ENCODE measurements at places on chromosomes 3 and 15.

DNA sequence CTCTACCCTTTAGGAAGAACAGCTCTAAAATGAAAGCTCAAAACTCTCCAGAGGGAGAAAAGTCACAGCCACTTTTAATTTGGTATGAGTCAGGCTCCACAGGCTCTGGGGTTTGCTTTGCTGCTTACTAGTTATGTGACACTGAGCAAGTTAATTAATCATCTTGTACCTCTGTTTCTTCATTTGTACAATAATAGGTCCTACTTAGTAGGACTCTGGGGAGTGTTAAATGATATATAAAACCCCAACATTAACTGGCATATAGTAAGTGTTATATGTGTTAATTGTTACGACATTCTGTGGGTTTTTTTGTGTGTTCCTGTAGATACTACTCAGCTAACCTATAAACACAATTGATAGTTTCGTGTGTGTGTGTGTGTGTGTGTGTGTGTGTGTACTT, 6.6 kb downstream of the ACKR2 start:
- DNase-seq: no peak

DNA sequence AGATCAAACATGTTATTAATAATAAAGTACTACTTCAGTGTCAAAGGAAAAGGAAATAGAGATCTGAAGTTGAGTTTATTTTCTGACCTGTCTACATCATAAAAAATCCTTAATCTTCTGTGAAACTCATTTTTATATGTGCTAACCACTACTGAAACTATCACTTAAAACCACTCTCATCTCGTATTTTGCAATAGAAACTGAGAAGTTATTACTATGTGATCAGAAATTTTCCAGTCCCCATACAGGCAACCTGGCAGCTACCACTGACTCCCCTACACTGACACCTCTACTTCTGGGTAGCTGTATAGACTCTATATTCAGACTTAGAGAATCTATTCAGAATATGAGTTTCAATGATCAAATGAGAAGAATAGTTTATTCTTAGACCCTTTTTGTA, 8.3 kb downstream of the HDGFL3 start:
- no peak for DNase-seq

- peak; percentile 9 for DNase-seq
Observed at GRCh38 chr3:105867712-105868430, 941 bp downstream of the CBLB start.

- DNase-seq: no peak
Observed at GRCh38 chr3:168102735-168103410, 7.1 kb upstream of the GOLIM4 start.

DNA sequence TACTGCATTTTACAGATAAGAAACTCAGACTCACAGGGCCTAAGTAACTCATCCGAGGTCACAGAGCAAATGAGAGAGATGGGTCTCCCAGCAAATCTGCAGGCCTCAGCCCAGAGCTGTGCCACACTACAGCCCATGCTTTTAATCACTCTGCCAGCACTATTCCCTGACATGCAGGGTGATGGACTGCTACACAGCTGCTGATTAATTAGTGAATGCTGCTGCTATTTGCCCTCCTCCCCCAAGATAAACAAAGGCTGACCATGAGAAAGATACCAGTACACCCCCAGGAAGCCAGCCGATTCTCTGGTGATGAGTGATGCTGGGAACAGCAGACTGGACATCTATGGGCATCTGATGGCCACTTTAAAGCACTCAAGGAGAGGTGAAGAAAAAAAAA, 39.3 kb downstream of the RFTN1 start:
- DNase-seq: no peak

GRCh38 chr3:4532535-4533112, 39.5 kb downstream of the ITPR1 start:
- no peak for DNase-seq

DNA sequence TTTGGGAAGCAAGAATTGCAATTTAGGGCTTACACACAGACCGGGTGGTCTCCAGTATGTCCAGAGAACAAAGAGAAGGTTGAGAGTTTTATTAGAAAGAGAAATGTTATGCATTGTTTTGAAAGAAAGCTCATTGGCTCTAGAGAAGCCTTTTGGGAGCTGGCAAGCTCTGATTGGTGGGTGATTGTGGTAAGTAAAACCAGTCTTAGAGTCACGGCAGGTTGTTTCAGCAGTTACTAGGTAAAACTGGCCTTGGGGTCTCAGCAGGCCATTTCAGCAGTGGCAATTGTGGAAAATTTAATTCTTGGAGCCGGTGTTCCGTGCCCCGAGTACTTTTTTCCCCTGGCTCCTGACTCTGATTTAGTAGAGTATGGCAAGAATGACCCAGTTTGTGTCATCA, 78.1 kb downstream of the MRPL46 start:
- DNase-seq: no peak

DNA sequence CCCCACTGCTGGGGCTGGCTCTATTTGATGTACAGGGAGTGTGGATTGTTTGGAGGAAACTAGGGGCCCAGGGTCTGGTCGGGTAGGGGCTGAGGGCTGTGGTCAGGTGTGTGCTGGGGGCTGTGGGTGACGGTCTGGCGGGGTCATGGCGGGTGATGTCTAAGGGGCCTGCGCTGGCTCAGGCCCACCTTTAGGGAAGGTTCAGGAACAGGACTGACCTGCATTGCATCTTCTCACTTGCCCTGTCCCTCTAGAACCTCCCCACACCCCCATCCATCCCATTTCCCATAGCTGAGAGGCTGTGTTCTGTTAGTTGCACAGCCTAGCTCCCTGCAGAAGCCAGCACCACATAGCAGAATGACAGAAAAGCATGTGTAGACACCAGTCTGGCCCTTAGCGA, 39.1 kb downstream of the SCN5A start:
- DNase-seq: no peak

GRCh38 chr15:90006217-90007075, 5.3 kb downstream of the ZNF710 start:
- DNase-seq: no peak

GRCh38 chr15:51155891-51156290, 61.2 kb upstream of the TNFAIP8L3 start:
- DNase-seq: no peak

DNA sequence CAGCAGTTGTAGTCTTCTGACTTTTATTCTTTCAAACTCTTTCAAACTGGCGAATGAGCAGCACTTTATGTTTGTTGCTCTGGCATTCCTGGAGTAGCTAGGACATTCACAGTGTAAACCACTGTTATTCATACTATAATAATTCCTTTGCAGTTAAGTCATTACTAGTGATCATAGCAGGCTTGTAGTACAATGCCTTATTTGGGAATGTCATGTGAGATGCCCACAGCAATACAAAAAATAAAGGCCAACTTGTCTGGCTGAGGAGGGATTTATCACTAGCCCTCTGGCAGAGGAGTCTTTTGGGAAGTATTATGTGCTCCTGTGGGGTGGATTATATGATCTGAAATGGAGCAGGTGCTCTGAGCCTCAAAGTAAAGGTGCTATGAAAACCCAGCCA, 197.2 kb downstream of the VGLL3 start:
- no peak for DNase-seq

- no peak for DNase-seq
Observed at GRCh38 chr3:191393146-191393545, 62.8 kb upstream of the UTS2B start.

- DNase-seq: no peak
Observed at GRCh38 chr3:53774414-53774813, 71.8 kb downstream of the CHDH start.

DNA sequence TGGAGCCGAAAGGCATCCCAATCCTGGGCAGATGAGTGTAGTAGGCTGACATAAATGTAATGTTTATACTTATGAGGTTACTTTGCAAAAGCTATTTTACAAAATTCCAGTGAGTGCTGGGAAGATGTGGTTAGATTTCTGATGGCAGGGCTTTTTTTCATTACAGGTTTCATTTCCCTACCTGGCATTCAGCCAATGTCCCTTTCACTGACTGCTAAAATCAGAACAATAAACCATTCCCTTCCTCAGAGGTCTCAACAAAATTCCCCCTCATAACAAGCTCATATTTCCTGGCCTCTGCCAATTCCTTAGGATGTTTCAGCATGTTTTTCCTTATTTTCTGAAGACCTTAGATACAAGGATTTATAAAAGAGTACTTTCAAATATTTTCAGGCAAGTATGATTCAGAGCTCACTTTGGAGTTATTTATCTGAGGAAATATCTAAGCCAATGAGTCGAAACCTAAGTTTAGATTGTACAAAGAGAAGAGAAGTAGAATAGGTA, 40.9 kb upstream of the CCDC80 start:
- DNase-seq: no peak

- no peak for DNase-seq
Observed at GRCh38 chr3:99503350-99503749, 135.0 kb upstream of the COL8A1 start.

- no peak for DNase-seq
Observed at GRCh38 chr15:36373550-36373949, 205.9 kb upstream of the CDIN1 start.

DNA sequence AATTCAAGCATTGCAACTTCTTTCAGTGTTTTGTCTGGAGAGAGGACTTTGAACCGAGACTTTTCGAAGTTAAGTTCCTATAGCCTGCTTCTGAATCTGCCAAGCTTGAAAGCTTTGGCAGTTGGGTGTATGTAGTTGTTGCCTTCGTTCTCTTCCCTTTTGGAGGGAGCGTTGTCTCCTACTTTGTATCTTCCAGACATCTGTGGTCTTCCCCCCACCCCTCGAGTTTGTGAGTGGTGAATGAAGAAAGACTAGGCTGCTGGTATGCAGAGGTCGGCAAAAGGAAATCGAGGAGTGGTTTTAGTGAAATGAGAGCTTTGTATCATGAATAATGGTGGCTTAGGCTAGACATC, 1.3 kb downstream of the CTNNB1 start:
- no peak for DNase-seq

DNA sequence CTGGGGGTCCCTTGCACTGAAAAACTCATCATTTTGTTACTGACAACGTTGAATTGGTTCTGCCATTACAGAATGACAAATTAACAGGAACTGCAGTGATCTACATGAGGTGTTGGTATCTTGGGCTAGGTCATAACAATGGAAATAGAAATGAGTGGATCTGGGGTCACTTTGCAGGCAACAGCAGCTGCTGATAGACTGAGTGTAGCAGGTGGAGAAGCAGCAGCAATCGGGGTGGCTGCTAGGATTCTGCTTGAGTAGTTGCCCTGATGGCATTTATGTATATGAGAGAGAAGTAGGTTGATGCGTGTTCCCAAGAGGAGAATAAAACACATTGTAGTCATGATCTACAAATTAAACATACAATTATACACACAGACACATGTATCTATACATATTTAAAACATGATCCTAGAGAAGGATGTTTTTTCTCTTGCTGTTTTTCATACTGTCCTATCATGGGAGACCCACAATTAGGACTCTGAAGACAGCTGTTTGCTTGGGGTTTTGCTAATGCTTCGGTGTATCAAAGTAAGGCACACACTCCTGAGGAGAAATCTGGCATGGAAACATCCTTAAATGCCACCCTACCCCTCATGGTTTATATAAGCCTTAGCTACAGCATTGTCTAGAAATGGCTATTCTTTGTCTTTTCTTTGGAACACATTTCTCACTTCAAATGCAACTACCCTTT, 15.8 kb upstream of the THBS1 start:
- DNase-seq: no peak

DNA sequence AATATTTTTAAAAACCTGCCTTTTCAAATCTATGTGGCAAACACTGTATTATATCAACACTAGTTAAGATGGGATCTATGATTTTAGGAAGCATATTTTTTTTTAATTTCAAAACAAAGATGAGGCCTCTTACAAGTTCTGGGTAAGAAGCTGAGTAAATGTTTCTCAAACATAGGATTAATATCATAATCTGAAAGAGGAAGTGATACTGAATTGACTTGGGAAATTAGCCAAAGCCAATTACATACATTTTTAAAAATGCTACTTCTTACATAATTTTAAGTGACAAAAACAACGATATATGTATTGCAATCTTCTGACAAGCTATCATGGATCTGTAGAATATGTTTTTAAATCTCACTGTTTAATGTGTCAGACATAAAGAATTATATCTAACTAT, 135.1 kb upstream of the UBP1 start:
- no peak for DNase-seq

GRCh38 chr3:147008886-147009285, 397.5 kb downstream of the ZIC4 start:
- DNase-seq: no peak

DNA sequence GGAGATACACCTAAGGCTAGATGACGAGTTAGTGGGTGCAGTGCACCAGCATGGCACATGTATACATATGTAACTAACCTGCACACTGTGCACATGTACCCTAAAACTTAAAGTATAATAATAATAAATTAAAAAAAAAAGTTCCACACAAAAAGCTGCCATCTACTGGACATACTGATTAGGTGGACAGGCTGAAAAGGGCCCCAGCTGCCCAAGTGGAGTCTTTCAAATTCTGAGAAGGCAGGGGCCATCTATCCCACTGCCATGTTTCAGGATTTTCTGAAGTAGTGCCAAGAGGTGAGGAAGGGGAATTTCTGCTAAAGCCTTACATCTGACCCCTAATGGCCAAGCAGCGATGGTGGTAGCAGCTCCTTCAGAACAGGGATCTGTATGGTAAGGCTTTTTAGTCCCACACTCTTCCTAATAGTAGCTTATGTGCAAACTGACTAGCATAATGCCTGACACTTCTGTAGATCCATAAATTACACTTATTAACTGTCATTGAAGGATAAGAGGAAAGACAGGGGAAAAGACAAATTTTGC, 7.7 kb downstream of the FSTL1 start:
- DNase-seq: no peak

GRCh38 chr15:40441565-40442531, 1.1 kb downstream of the BAHD1 start:
- DNase-seq: no peak

GRCh38 chr3:10977892-10978510, 14.5 kb upstream of the SLC6A1 start:
- no peak for DNase-seq

- DNase-seq: no peak
Observed at GRCh38 chr3:33115024-33115768, 1.4 kb downstream of the CRTAP start.

- no peak for DNase-seq
Observed at GRCh38 chr3:113212150-113212843, 940 bp downstream of the BOC start.

- DNase-seq: no peak
Observed at GRCh38 chr3:38471260-38471857, 17.7 kb downstream of the ACVR2B start.

DNA sequence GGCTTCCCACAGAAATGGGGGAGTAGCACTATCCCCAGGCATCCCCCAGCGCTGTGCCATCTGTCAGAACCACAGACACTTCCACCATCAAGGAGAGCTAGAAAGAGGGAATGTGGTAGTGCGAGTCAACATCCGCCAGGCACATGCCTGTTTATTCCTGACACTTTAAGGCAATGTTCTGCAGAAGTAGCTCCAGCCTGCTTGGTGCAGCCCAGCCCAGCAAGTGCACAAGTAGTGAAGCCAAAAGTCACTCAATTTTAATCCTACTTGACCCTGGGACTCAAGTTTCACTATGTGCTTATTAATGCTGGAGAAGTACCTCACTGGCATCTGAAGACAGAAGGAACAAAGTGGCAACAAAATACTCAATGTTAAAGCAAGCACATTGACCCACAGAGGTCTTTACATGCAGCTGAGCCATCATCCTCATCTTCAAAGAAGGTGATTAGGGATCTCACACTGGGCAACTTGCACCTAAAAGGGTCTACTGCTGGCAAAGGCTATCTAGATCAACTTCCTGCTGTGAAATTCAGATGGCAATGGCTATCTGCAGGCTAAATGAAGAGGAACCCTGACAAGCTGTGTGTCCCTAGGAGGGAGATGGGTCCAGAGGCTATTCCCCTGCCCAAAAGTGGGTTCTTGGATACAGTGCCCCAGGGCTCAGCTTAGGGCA, 61.4 kb upstream of the CLDN18 start:
- no peak for DNase-seq

GRCh38 chr15:91801836-91802534, 51.5 kb upstream of the SLCO3A1 start:
- DNase-seq: no peak

GRCh38 chr15:92336419-92336987, 57.2 kb upstream of the ST8SIA2 start:
- DNase-seq: no peak

All from stimulated activated CD4-positive, alpha-beta T cell treated with anti-CD3 and anti-CD28 coated beads, TNF-alpha, amount 100 ng/mL, for 4 hours (primary cell).